ENCODE measurements at places on chromosomes 4 and X.

DNA sequence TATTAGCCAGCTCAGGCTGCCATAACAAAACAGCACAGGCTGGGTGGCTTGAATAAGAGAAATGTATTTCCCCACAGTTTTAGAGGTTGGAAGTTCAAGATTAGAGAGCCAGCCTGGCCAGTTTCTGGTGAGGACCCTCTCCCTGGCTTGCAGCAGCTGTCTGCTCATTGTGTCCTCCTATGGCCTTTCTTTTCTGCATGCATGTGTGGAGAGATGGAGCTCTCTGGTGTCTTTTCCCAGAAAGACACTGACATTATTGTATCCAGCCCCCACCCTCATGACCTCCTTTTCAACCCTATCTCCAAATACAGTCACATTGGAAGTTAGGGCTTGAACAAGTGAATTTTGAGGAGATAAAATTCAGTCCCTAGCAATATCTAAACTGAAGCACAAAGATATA lies 263.8 kb upstream of the PABPC4L start:
- DNase-seq = no peak

- DNase-seq = no peak
Observed at GRCh38 chr4:80422727-80423404, 87.3 kb downstream of the CFAP299 start.

DNA sequence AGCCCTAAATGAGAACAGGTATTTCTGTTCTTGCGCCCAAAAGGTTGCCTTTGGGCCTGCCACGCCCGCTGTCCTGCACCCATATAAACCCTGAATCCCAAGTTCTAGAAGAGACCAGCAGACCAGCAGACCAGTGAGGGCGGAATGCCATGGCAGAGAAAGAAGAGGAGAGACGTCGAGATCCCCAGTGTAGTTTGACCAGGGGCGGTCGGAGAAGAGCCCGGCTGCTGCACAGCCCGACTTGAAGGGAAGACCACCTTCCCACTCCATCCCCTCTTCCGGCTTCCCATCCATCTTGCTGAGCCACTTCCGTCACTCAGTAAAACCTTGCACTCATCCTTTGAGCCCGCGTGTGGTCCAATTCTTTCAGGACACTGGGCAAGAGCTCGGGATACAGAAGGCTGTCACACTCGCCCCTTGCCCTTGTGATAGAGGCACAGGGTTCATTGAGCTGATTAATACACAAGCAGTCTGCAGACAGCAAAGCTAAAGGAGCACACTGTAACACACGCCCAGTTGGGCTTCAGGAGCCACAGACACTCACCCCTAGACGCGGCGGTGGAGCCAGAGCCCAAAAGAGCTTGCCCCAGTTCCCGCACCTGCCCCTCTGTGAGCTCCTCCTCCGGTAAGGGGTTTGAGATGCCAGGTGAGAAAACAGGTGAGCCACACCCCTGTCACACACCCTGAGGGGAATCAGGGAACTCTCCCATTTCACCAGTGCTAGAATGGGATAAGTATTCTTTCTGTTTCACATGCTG lies 230.8 kb downstream of the PCDH10 start:
- no peak for DNase-seq

GRCh38 chr4:81142744-81143143 lies 72.3 kb downstream of the PRKG2 start:
- DNase-seq = no peak

GRCh38 chr4:19260346-19260745 lies 991.4 kb upstream of the SLIT2 start:
- no peak for DNase-seq

- DNase-seq = no peak
Observed at GRCh38 chrX:153388722-153389459, 12.3 kb downstream of the PNMA6E start.

DNA sequence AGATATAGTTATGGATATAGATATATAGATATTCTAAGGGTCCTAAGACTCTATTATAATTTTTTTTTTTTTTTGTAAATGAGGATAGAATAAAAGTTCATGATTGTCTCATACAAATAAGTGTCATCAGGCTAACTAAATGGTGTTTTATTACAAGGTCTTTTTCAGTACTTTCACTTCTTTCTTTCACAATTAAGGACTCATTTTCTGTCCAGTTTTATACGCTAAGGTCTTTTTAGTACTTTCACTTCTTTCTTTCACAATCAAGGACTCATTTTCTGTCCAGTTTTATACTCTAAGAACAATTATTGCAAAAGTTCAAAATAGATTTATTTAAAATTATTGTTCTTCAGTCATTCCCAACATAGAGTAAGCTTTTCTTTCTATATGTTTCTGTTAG lies 32.7 kb downstream of the RUFY3 start:
- no peak for DNase-seq

DNA sequence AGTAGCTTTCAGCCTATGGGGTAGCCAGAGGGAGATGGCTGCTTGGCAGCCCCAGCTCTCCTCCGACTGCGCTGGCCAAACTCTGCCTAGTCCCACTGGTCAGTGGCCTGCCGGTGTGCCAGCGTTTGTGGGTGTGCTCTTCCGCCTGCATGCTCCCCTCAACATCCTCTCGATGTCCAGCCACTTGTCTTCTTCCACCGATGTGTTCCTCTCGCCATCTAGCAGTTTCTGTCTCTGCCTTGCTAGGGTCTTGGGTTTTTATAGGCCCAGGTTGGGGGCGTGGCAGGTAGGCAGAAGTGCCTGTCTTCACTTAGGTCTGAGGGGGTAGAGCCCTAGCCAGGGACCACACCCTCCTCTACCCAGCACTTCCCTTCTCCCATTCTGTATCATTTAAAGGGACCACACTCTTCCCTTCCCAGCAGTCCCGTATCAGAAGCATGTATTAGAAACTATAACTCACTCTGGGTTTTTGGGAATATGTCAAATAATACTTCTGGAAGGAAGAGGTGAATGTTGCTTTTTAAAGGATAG lies 124.4 kb downstream of the KDM6A start:
- no peak for DNase-seq

- no peak for DNase-seq
Observed at GRCh38 chr4:80233390-80233789, 33.1 kb upstream of the FGF5 start.

DNA sequence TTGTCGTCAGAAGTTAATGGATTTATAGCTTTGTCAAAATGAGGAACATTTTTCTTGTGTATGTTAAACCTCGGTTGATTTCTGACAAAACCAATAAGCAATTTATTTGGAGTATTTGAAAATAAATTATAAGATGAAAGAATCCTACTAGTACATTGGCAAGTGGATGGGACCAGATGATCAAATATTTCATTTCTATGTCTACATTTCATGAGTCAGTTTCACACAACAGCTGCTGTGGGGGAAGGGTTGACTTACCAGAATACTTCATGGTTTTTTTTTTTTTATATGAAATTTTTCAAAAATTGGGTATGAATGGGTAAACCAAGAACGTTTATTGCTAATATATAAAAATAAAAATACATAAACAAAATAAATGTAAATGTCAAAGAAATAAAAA lies 39.4 kb downstream of the RAPGEF2 start:
- DNase-seq = no peak

DNA sequence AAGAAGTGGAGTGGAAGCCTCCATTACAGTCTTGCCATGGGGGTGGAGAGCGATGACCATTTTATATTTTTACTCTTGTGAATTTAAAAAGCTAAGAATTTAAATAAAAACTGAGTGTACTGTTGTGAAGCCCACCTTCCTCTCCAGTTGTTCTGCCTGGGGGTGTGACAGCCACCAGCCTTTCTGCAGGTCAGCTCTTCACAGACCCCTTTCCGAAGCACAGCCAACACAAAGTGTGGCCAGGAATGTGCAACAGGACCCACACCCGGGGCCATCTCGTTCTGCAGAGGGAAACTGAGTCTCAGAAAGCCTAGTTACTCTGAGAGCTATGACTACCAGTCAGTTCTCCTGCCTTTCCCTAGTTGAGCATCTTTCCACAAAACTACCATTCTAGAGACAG lies 1.4 kb downstream of the GRPEL1 start:
- no peak for DNase-seq
